ENCODE measurements at places on chromosomes 5 and 9. TPM values are rescaled to one million over a fixed set of nuclear protein-coding genes. Genes with fewer than 3 reads are reported as not detected.

PHYHD1 gene
- total RNA-seq = 26.6 TPM

DNA sequence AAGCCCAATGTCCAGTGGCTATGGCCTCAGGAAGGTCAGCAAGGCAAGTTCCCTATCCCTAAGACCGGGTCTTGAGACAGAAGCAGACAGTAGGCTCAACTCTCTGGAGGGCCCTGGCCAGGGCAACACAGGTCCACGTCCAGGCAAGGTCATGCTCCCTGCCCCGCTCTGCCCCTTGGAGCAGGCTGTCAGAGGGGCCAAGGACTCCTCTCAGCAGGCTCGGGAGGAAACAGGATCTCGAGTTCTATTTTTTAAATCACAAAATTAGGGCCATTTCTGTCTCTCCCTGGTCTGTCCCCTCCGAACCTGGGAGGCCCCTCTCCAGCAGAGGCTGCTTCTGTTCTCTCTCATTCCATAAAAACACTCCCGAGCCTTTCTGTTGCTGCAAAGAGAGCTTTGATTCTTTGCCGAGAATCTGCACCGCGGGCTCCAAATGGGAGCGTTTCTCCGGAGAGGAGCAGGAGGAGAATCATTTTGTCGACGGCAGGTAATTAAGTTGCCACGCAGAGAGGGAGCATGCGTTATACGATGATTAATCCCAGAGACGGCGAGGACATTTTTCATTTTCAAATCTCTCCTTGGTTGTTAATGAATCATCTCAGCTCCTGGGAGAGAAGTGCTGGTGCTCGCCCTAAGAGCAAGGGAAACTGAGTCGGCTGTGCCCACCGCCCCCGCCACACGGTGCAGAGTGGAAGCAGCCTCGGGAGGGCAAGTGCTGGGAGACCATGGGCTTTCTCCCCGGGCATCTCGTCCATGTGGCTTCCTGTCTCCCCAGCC lies 24.5 kb upstream of the FCN1 start:
- no peak for DNase-seq

- DNase-seq = peak; percentile 36
Measured at GRCh38 chr5:136066661-136067271, 38.0 kb downstream of the TGFBI start.

DNA sequence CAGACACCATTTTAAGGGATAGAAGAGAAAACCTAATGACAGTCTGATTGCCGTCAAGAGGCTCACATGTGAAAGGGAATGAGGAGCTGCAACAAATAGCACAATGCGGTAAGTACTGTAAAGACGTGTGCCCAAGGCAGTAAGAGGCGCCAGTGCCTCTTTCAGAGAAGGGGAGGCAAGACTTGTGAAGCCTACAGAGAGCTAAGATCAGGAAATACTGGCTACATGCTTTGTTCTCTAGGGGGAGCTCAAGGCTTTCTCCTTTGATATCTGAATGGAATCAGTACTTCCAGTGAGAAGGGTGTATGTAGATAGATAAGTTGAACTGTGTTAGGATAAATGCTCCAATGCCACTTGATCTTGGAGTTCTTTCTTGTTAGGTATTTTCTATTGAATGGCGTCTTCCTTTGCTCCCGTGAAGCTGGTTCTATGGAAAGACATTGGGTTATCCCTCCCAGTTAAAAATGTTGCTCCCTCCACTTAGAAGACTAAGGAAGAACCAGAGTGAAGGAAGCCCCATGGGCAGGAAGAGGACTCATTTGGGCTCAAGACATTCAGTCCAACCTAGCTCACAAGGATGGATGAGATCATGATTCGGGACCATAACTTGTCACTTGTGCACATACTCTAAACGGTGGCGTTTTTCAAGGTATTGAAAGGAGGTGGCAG lies 23.5 kb upstream of the ALDOB start:
- DNase-seq = no peak

GRCh38 chr5:77924081-77924480 lies 147.9 kb upstream of the TBCA start:
- DNase-seq = no peak

ERCC8 gene
- total RNA-seq = 12.2 TPM

OBP2B gene
- total RNA-seq = not detected

DNA sequence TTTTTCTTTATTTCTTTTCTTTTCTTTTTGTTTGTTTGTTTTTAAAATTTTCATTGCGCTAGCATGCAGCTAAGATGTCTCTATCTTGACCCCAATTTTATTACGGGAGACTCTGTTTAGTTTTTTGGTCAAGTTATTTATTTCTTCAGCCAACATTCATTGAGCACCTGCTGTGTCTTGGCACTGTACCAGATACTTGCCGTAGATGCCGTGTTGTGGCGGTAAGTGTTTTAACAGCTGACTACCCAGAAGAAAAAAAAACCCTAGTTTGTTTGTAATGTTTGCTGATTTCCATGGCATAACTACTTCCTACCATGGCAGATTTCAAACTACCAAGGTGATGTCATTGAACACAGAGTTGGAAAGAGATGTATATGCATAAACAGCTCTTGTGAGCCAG lies 65.0 kb downstream of the UGCG start:
- DNase-seq = no peak

- no peak for DNase-seq
Measured at GRCh38 chr5:3265131-3265885, 330.3 kb upstream of the IRX1 start.

GRCh38 chr9:5800969-5801738 lies 31.8 kb downstream of the ERMP1 start:
- no peak for DNase-seq

TIMD4 gene
- 1.2 TPM for total RNA-seq

LCN9 gene
- not detected for total RNA-seq

- DNase-seq = no peak
Measured at GRCh38 chr5:108146222-108146621, 235.7 kb downstream of the FBXL17 start.

GRCh38 chr5:150279330-150280020 lies 10.1 kb downstream of the CAMK2A start:
- DNase-seq = no peak

PCDHB4 gene
- 2.2 TPM for total RNA-seq

GRCh38 chr5:1215320-1216096 lies 9.7 kb upstream of the SLC6A18 start:
- no peak for DNase-seq

DNA sequence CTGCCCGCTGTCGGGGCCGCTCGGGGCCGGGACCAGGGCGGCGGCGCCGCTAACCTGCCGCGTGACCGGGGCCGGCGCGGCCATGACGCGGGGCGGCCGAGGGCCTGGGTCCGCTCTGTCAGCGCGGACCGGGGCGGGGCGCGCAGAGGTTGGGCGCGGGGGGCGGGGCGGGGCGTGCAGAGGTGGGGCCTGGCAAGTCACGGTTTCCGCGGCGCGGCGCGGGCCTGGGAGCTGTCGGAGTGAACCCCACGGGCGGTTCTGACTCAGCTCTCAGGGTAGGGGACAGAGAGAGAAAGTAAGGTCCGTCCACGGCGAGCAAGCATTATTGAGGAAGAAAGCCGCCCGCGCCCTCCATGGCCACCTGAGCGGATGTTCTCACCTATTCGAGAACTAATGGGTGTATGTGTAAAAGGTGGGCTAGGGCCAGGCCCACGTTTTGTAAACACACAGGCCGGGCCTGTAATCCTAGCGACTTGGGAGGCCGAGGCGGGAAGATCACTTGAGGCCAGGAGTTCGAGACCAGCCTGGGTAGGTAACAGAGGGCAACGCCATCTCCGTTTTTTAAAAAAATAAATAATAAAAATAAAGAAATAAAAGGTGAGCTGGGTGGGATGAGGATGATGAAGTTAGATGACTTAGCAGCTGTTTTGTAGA lies at the start of gene PRXL2C:
Gene PRXL2C, minus strand, starts transcription at position 120 of the 654 bp plus-strand sequence. Its CDS starts 36 bp downstream, at position 84.
- DNase-seq = peak; percentile 86

DNA sequence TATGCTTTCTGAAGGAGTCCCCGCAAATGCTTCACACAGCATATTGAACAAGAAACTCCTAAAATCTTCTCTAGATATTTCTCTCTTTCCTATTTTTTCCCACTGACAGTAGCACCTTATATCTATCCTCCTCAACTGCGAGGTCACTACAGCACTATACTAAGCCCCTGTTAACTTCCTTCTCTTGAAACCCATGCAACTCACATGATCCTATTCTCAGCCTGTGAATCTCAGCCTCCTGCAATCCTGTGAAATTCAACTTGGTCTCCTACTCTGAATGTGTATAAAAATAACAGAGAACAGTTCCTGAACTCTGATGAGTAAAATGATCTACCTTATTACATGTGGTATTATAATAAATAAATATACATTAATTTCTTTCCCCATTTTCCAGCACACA lies 6.1 kb upstream of the PLGRKT start:
- DNase-seq = no peak

CAVIN4 gene
- total RNA-seq = 0.52 TPM

CTSV gene
- total RNA-seq = not detected

DNA sequence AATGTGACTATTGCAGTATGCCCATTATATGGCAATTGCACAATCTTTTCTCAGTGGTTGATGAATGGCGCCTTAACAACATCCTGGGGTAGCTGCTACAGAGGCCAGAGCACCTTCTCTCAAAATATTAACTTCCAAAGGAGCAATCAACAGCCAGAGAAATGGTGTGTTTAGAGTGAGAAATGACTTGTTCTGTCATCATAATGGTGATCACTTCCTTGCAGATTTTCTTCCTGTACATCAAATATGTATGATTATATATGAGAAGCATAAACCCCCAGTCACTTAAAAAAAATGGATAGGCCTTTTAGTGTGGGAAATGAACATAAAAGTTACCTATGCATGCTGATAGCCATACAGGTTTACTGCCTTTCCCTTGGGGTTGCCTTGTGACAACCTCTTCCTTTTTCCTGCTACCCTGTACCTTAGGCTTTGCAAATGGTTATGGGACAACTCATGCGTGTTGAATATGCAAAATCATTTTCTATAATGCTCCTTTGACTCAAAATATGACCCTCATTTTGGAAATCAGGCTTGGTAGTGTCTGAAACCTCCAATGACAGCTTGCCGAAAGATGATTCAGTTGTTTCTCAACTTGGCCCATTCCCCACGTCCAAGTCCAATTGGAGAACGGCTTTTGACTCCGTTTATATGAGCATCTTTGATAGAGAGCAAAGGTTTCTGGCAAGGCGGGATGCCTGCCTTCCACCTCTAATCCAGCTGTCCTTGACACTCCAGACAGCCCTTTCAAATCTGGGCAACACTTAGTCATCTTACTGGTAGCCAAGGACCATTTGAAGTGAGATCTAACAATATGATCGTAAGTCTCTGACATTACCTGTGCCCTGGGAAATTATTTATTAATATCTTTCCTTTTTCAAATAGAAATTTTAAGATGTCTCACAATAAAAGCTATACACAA lies 69.3 kb downstream of the SLC1A1 start:
- DNase-seq = no peak

NMUR2 gene
- not detected for total RNA-seq

GRCh38 chr5:138504799-138505198 lies 38.2 kb downstream of the ETF1 start:
- peak; percentile 68 for DNase-seq

DNA sequence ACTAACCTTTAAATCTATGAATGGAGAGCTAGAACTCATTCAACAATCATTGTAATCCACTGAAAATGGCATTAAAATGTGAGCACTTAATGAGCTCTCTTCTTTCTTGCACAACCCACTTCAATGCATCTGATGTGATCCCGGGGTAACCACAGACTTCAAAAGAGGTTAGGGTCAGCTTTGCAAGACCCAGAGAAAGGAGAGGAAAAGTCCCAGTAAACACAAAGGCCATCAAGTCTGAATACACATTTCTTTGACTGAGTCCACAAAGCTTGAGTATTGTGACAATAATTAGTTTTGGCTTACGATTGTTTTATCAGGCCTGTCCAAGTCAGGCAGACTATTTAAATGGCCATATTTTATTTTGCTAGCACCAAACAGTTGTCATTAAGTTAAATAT lies 148.8 kb upstream of the ZNF608 start:
- DNase-seq = no peak

GRCh38 chr9:84296146-84296843 lies 44.3 kb downstream of the SLC28A3 start:
- no peak for DNase-seq

GRCh38 chr5:173864126-173865050 lies 23.8 kb upstream of the CPEB4 start:
- peak; percentile 67 for DNase-seq

DNA sequence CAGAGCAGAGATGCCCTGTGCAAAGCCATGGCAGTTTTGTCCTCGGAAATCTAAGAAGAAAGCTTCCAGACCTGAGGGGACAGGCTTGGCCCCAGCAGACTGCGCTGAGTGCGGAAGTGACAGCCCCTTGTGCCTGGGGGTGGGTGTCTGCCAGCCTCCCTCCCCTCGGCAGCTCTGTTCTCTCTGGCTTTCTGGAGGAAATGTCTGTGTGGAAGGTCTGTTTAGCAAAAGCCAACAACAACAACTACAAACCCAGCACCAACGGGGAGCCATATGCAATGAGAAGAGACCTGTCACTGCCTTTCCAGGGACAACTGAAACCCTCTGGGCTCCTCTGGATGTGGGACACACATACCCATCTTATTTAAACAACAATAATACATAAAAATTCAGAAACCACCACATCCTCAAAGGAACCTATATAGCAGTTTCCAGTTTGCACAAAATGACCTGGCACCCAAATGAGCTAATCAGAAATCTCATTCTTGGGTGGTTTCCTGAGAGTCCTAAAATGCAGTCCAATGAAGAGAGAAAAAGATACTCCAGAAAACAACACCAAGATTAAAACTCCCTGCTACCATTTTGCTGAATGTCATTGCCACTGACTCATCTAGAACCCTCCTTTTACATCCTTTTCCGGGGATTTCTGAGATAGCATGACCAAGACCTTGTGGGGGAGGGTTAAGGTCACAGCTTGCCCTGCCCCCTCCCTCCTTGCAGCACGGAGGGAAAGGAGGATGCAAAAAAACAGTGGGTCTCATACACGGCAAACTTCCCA lies 97.7 kb downstream of the AK8 start:
- DNase-seq = no peak

- no peak for DNase-seq
Measured at GRCh38 chr5:151034422-151035379, 14.3 kb downstream of the GPX3 start.

- DNase-seq = no peak
Measured at GRCh38 chr5:139459451-139459934, 3.0 kb downstream of the ECSCR start.

GPR150 gene
- 0.18 TPM for total RNA-seq

PCDHB6 gene
- 1.6 TPM for total RNA-seq

DNA sequence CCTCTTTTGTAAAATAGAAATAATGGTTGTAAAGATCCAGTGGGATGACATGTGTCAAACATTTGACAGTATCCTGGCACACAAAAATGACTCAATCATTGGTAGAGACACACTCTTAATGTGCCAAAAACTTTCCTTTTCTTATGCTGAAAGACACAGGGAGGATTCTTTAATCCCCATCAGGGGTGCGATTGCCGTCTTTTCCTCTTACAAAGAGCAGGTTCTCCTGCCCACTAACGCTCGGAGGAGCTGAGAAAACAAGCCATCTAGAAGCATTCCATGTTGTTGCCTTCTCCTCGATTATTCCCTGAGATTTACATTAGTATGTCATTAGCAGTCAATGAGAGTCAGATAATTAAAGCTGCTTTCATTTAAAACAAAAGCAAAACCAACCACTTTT lies 342.6 kb upstream of the CCNH start:
- DNase-seq = no peak

DNA sequence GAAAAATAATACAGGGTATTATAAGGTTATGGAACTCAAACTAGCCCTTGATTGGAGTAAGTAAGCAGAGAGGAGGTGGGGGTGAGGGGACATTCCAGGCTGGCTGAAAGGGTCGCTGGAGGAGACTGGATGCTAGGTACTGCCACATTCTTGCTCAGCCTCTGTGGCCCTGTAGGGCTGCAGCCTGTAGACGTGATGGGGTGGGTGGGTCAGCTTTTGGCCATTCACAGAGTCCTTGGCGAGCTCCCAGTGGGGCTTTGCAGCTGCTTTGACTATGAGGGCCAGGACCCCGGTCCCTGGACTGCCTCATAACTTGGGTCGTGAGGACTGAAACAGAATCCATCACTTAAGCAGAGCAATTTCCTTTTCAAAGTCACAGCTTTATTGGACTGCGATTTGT lies 4.2 kb upstream of the GDNF start:
- no peak for DNase-seq

Data from ureter (tissue), 1 donor.